ENCODE measurements at places on chromosomes 13 and 19.

GRCh38 chr13:46103037-46103436 is 1.8 kb downstream of the CPB2 start:
- DNase-seq, result no peak

DNA sequence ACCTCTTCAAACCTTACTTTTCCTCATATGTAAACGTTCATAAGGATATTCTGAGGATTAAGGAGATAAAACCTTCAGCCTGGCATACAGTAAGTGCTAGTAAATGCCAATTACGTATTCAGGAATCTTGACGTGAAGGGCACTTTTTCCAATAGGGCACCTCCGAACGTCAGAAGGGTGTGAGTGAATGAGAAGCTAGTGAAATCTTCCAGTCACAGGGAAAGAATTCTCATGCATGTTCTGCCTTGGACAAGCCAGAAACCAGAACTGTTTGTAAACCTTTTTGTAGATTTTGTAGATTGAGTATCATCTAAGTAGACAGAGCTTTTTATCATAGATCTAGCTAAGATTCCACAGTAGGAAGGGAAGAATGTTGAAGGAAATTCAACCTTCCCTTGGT is 16.5 kb downstream of the DGKH start:
- DNase-seq, result no peak

GRCh38 chr19:4386041-4386782 is 14.1 kb downstream of the SH3GL1 start:
- DNase-seq, result no peak

DNA sequence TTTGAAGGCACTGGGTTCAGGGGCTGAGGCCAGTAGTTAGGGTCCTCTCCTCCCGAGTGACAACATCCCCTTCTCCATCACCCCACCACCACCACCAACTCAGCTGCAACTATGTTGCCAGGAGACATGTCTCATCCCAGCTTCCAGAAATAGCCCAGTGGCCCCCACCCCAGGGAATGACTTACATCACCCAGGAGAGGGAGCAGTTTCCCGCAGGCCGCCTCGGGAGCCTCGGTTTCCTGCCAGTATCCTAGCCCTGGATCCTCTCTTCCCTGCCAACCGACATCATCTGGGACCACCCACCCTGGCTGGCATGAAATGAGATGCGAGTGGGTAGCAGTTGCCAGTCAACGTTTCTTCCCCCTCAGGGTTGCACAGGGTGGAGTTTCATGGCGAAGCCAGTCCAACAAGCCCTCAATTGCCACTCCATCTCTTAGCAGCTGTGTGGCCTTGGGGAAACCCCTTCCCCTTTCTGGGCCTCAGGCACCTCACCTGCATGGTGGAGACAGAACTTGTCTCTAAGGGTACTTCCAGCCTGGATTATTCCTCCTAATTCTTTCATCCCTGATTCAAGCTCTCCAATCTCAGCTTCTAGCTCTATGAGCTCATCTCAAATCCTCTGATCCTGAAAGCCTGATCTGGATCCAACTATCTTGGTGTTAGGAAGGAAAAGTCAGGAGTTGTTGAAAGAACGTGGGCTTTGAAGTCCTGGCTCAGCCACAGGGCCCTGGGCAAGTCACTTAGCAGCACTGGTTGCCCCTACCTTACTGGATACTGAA is 3.9 kb upstream of the GSK3A start:
- DNase-seq, result no peak

DNA sequence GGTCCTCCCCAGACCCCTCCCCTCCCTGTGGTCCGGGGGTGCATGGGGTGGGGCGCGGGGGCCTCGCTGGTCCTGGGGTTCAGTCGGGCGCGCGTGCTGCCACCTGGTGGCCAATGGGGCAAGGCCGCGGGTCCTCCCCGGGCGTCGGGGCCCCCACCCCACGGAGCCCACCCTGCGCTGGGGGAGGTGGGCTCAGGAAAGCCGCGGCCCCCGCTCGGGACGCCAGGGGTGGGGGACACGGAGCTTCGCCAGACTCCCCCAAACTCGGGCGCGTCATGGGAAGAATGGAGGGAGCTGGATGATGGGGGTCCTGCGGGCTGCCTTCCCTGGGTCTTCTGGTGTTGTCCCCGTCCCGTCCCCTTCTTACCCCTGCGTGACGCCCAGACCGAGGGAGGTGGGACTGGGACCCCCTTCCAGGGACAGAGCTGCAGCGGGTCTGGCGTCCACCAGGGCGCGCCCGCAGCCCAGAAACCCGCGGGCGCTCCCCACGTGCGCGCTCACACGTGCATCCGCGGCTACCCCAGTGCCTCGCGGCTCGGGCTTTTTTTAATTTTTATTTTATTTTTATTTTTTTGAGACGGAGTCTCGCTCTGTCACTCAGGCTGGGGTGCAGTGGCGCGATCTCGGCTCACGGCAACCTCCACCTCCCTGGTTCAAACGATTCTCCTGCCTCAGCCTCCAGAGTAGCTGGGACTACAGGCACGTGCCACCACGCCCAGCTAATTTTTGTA is 19.8 kb upstream of the TCF3 start:
- no peak for DNase-seq

- no peak for DNase-seq
These were observed 52.2 kb upstream of the RANBP3 start for GRCh38 chr19:6030214-6030507.

- no peak for DNase-seq
These were observed 35.1 kb upstream of the ZNF808 start for GRCh38 chr19:52492201-52492993.

DNA sequence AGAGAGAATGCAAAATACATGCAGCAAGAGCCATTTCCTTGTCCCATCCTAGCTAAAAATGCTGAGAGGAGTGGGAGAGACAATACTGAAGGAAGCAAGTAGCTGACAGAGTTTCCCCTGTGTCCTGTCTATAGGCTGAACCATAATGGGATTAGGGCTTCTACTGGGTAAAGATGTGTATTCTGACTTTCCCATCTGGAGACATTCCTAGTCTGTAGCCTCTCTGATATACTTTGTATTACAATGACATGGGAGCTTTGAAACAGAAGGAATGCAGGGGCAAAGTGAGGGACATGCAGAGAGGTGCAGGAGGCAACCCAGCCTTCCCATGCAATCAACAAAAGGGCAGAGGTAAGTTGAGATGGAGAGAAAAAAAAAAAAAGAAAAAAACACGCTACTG is 10.5 kb upstream of the GPC6 start:
- no peak for DNase-seq

GRCh38 chr19:24060687-24061356 is 26.2 kb upstream of the ZNF254 start:
- DNase-seq, result no peak

DNA sequence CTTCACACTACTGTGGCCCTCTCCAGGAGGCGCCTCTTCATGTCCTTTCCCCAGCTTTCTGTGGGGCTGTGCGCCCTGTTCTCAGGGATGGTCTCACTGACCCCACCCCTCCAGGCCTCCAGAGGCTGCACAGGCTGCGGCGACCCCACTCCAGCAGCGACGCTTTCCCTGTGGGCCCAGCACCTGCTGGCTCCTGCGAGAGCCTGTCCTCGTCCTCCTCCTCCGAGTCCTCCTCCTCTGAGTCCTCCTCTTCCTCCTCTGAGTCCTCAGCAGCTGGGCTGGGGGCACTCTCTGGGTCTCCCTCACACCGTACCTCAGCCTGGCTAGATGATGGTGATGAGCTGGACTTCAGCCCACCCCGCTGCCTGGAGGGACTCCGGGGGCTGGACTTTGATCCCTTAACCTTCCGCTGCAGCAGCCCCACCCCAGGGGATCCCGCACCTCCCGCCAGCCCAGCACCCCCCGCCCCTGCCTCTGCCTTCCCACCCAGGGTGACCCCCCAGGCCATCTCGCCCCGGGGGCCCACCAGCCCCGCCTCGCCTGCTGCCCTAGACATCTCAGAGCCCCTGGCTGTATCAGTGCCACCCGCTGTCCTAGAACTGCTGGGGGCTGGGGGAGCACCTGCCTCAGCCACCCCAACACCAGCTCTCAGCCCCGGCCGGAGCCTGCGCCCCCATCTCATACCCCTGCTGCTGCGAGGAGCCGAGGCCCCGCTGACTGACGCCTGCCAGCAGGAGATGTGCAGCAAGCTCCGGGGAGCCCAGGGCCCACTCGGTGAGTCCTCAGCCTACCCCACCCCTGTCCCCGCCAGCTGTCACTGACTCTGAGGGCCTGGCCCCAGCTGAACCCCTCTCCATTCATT is 11.2 kb downstream of the ARHGAP33 start:
- DNase-seq, result no peak

- no peak for DNase-seq
These were observed at the start of gene YJEFN3 for GRCh38 chr19:19528721-19529490. Gene YJEFN3, plus strand, starts transcription at chr19:19528911. Its CDS starts 22 bp downstream, at chr19:19528933.

DNA sequence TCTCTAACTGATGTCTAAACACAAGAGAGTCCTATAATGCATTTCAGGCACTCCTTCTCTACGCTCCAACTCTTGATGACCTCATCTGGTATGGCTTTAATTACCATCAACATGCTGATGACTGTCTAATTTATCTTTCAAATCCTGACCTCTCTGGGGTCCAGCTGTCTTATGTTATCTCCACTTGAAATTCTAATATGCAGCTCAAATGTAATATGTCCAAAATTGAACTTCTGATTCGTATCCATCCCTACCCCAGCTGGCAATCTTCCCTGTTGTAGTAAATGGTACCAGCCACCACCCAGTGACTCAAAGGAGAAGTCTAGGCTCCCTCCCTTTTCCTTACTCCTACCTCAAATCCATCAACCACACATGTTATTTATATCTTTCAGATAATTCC is 288.0 kb upstream of the SLC10A2 start:
- no peak for DNase-seq

DNA sequence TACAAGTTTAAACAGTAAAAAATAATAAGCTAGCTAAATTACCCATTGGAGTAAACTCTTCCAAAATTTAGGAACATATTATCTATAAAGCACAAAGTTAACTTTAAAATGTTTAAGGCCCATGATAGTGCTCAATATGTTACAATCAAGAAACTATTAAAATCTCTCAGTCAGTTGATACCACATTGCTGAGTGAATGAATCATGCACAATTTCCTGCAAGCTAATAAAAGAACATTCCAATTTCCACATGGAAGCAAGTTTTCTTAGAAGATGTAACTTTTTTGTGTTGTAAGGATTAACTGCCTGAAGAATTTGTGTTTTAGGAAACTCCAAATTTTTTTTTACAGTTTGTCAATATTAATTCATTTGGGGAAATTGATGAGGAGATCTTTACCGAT is 666.6 kb downstream of the SLITRK1 start:
- no peak for DNase-seq

DNA sequence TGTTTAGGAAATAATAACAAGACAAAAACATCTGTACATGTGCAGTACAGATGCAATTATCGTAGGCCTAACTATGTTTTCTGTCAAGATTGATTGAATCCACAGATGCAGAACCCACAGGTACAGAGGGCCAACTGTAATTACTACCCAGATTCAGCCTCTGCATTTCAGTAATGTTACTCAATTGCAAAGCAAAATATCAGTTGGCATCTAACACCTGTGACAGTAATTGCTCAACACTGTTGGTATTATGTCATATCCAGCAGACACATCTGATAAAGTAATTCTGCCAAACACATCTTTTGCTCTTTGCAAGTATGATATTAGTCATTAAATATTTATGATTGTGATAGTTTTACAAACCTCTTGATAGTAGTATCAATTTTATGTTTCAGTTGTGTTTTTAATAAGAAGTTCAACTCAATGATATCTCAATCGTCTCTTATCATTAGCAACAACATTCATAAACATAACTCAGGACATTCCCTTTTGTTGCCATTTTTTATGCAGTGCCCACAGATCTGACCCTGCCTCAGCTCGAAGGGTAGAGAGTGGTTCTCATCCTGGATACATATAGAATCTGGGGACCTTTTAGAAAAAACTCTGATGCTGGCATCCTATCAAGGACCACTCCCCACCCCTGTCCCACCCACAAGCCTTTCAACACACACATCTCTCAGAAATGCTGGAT is 104.7 kb downstream of the MYCBP2 start:
- DNase-seq, result no peak

- DNase-seq, result no peak
These were observed 21.2 kb downstream of the SIGLEC7 start for GRCh38 chr19:51163257-51163656.

- no peak for DNase-seq
These were observed 251.2 kb upstream of the SGCG start for GRCh38 chr13:22929381-22930126.

- DNase-seq, result no peak
These were observed 13.4 kb downstream of the NCLN start for GRCh38 chr19:3198901-3199700.

DNA sequence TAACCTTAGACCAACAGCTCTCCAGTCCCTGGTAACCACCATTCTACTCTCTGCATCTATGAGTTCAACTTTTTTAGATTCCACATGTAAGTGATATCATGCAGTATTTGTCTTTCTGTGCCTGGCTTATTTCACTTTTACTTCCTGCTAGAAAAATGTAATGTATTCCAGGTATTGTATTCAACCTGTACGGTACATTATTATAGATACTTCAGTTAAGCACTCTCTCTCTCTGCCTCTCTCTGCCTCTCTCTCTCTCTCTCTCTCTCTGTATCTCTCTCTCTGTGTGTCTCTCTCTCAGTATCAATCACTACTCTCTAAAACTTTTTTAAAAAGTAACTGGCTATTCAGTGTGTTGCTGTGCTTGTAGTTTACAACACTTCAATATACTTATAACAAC is 8.4 kb downstream of the DACH1 start:
- no peak for DNase-seq

GRCh38 chr13:31073859-31074718 is 87.6 kb downstream of the HSPH1 start:
- DNase-seq, result no peak

GRCh38 chr13:22031702-22032286 is 360.9 kb downstream of the FGF9 start:
- peak; percentile 74 for DNase-seq

GRCh38 chr13:91189506-91189905 is 158.0 kb upstream of the MIR17HG start:
- DNase-seq, result no peak

GRCh38 chr13:27158335-27158734 is 13.3 kb downstream of the USP12 start:
- no peak for DNase-seq

- DNase-seq, result no peak
These were observed 1734.7 kb downstream of the SLITRK1 start for GRCh38 chr13:82147526-82147925.

DNA sequence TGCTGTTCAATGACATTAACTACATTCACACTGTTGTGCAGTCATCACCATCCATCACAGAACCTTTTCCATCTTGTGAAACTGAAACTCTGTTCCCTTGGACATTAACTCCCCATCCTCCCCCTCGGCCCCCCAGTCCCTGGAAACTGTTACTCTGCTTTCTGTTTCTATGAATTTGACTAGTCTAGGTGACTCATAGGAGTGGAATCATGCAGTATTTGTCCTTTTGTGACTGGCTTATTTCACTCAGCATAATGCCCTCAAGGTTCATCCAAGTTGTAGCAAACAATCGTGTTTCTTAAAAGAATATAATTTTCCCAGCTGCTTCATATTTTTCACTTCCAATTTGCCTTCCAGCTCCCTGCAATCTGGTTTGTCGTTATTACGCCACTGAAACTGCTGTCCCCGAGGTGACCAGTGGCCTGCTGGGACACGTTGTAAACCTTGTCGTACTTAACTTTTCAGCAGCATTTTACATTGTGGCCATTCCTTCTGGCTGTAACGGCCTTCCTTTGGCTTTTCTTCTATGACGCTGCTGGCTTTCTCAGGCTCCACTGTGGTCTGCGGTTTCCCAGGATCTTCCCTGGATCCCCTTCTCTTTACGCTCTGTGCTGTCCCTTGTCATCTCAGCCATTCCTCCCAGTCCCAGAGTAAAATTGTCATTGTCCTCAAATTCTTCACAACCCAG is 74.0 kb downstream of the DHRS12 start:
- no peak for DNase-seq

- DNase-seq, result no peak
These were observed 8.0 kb upstream of the GARRE1 start for GRCh38 chr19:34246340-34246739.

- no peak for DNase-seq
These were observed 59.7 kb upstream of the TMTC4 start for GRCh38 chr13:100734194-100734720.

Data from forelimb muscle (tissue), 1 donor.